Neural progenitor cell (in vitro differentiated cells): ENCODE measurements at places on chromosomes 11 and 22. TPM values are rescaled to one million over a fixed set of nuclear protein-coding genes. Genes with fewer than 3 reads are reported as not detected.

- H3K36me3 ChIP-seq: no peaks in the 10 kb centered on the region
- peaks cover 18% of the 10 kb centered on the region for H3K4me1 ChIP-seq
- H3K27ac ChIP-seq: no peak overlapping the region
- H3K27me3 ChIP-seq: no peaks in the 10 kb centered on the region
Measured at GRCh38 chr11:122743949-122744348, 88.4 kb downstream of the UBASH3B start.

DNA sequence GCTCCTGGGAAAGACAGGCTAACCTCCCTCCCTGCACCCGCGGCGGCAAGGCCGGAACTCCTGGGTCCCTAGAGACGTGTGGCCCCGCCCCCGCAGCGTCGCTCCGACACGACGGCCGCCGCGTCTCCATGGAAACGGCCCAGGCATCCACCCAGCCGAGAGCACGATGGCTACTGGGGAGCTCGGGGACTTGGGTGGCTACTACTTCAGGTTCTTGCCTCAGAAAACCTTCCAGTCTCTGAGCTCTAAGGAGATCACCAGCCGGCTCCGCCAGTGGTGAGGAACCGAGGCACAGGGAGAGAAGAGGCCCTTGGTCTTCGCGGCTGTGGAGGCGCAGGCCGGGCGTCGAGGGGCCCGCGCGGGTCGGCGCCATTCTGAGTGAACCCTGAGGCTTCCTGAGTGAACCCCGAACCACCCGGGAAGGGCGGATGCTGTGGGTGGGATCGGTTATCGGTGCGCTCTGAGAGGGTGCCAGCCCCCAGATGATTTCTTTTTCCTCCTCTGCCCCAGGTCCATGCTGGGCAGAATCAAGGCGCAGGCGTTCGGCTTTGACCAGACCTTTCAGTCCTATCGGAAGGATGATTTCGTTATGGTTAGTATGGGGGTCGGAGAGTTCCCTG is at the start of gene CFAP300:
TSS of gene CFAP300 (plus strand) at position 133 of the 620 bp plus-strand sequence. CDS start at position 167, 34 bp downstream.
- H3K27me3 ChIP-seq: peaks cover 7% of the 10 kb centered on the region
- H3K36me3 ChIP-seq: no peaks in the 10 kb centered on the region
- no peak within 1 kb of the TSS for H3K27ac ChIP-seq
- H3K4me1 ChIP-seq: no peaks in the 10 kb centered on the region

Gene MS4A4E
- total RNA-seq: not detected in 2 replicates

DNA sequence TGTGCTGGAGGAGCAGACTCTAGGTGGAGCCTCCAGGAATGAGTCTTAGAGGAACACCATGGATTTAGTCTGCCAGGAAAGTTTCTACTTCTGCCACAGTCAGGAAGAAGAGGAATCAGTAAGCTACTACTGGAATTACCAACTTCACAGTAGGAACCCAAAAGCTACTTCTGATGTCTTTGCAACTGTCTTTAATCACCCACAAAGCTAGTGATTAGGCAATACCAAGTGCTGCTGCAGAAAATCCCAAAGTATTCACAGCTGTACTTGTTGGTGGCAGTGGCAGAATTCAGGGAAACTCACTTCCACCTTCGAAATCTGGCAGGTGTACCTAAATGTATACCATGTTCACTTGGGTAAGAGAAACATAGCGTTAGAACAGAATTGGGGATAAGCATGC is 264.5 kb upstream of the SORL1-AS1 start:
- H3K36me3 ChIP-seq: no peaks in the 10 kb centered on the region
- H3K4me1 ChIP-seq: no peaks in the 10 kb centered on the region
- no peak overlapping the region for H3K27ac ChIP-seq

DNA sequence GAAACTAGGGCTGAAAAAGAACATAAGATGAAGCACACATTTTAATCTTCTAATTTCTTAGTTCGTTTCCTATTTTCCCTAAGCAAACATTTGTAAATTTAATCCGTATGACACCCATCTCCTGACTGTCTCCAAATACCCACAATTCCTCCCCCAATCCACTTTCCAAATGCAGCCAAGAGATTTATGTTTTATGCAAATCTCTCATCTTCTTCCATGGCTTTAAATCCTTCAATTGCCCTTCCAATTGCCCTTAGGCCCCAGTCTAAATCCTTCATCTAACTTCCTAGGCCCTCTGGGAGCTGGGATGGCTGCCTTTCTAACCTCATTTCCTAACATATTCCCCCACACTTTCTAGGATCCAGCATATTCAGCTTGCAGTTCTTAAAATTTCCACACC is 18.0 kb upstream of the POU2AF1 start:
- H3K27ac ChIP-seq: no peak overlapping the region
- no peaks in the 10 kb centered on the region for H3K27me3 ChIP-seq
- no peak overlapping the region for H3K4me3 ChIP-seq
- H3K36me3 ChIP-seq: no peaks in the 10 kb centered on the region

Gene FAM180B
- not detected in 2 replicates for total RNA-seq

- H3K36me3 ChIP-seq: no peaks in the 10 kb centered on the region
- no peak overlapping the region for H3K27ac ChIP-seq
- peaks cover 37% of the 10 kb centered on the region for H3K4me1 ChIP-seq
- no peak for DNase-seq
Measured at GRCh38 chr11:116718955-116719501, 53.8 kb downstream of the BUD13 start.

- no peaks in the 10 kb centered on the region for H3K4me1 ChIP-seq
- no peaks in the 10 kb centered on the region for H3K27me3 ChIP-seq
- DNase-seq: no peak
- no peak overlapping the region for H3K4me3 ChIP-seq
- peak overlapping the region; percentile 67 for H3K27ac ChIP-seq
Measured at GRCh38 chr22:45531441-45532234, 29.0 kb downstream of the FBLN1 start.

- peaks cover 1% of the 10 kb centered on the region for H3K27me3 ChIP-seq
- no peak overlapping the region for H3K4me3 ChIP-seq
- no peaks in the 10 kb centered on the region for H3K36me3 ChIP-seq
- H3K27ac ChIP-seq: no peak overlapping the region
Measured at GRCh38 chr22:42271906-42272305, 1.5 kb upstream of the TCF20 start.

DNA sequence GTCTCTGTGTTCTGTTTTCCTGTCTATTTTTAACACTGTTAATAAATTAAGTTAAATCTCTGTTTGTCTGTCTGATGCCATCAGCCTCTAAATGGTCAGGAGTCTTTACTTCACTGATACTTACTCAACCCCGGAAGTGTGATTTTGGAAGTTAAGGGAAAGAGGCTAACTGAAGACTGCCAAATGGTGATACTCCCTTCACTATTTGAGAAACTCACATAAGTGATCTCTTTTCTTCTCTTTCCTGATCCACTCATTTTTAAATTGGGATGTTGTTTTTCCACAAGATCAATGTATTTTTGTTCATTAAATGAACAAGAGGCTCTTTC is 389 bp upstream of the CASP12 start:
- H3K4me1 ChIP-seq: no peaks in the 10 kb centered on the region
- no peak for DNase-seq
- H3K36me3 ChIP-seq: no peaks in the 10 kb centered on the region
- H3K27ac ChIP-seq: no peak overlapping the region
- no peaks in the 10 kb centered on the region for H3K27me3 ChIP-seq

DNA sequence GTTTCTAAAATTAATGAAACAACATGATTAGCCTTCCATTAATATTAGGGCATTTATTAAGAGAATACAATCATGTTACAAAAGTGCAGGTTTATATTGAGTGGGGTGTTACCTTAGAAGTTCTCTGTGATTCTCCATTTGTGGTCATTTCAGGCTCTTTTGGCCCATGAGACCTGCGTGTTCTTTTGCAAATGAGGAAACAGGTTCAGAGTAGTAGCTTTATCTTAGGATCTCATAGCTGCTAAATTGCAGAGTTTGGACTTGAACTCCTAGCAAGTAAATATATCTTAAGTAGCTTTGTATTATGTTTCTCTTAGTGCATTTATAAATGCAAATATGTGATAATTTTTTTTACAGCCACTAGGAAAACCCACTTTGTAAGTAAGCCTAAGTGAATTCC is 18.3 kb downstream of the FAR1 start:
- no peaks in the 10 kb centered on the region for H3K36me3 ChIP-seq
- no peak overlapping the region for H3K27ac ChIP-seq
- DNase-seq: no peak
- no peaks in the 10 kb centered on the region for H3K27me3 ChIP-seq
- no peak overlapping the region for H3K4me3 ChIP-seq
- peaks cover 9% of the 10 kb centered on the region for H3K4me1 ChIP-seq

Gene GUCD1
- 31.0 and 62.3 TPM in 2 replicates for total RNA-seq

- no peaks in the 10 kb centered on the region for H3K36me3 ChIP-seq
- H3K27me3 ChIP-seq: no peaks in the 10 kb centered on the region
- DNase-seq: no peak
Measured at GRCh38 chr11:33179348-33179803, 18.1 kb upstream of the CSTF3 start.

Gene SORL1
- total RNA-seq: 45.6 and 46.0 TPM in 2 replicates

GRCh38 chr11:126570489-126570888 is 215.0 kb downstream of the ST3GAL4 start:
- peaks cover 10% of the 10 kb centered on the region for H3K4me1 ChIP-seq
- H3K27ac ChIP-seq: no peak overlapping the region

Gene ACRV1
- 0.47 and 0.56 TPM in 2 replicates for total RNA-seq

DNA sequence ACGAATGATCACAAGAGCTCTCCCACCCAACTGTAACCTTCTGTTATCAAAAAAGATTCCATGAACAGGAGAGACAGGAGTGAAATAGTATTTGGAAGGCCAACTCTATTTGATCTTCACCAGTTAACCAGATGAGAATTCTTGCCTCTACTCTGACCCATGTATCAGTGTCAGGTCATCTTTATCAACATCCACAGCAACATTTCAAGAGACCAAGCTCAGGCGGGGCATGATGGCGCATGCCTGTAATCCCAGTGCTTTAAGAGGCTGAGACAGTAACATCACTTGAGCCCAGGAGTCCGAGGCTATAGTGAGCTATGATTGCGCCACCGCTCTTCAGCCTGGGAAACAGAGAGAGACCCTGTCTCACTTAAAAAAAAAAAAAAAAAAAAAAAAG is 62.3 kb downstream of the GAB2 start:
- peak overlapping the region; percentile 62 for H3K27ac ChIP-seq
- DNase-seq: no peak
- no peaks in the 10 kb centered on the region for H3K27me3 ChIP-seq
- H3K36me3 ChIP-seq: no peaks in the 10 kb centered on the region

DNA sequence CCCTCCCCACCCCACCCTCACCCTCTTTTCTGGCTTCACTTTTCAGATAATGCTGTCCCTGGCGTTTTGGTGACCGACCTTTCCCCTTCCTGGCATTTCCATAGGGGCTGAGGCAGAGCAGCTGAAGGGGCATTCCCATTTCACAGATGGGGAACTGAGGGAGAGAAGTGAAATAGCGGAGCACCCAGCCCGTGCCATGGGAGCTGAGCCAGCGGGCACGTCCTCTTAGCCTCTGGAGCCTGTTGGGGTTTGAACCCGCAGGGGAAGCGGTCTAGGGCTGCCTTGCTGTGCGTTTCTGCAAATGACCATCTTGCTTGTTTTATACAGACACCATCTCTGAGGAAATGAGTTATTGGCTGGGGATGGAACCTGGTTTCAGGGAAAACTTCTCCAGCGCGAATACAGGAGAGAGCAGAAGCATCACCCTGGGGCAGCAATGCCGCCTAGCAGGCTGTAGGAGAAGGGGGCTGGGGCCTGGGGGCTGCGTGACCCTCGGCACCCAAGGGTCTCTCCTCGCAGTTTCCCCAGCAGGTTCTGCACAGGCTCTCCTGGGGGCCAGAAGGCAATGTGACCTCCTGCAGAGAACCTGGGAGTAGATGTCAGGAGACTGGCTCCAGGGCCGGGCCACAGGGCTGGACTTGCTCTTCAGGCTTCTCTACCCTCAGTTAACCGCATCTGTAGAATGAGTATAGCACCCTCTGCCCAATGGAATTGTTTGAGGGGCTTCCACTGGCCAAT is 1.5 kb downstream of the PTPRJ start:
- no peak overlapping the region for H3K27ac ChIP-seq
- peaks cover 7% of the 10 kb centered on the region for H3K27me3 ChIP-seq
- no peaks in the 10 kb centered on the region for H3K36me3 ChIP-seq
- no peak for DNase-seq

GRCh38 chr11:67213178-67213621 is 53.1 kb upstream of the GRK2 start:
- no peak overlapping the region for H3K27ac ChIP-seq
- DNase-seq: no peak
- no peaks in the 10 kb centered on the region for H3K4me1 ChIP-seq
- H3K27me3 ChIP-seq: no peaks in the 10 kb centered on the region
- no peak overlapping the region for H3K4me3 ChIP-seq
- H3K36me3 ChIP-seq: peaks cover 23% of the 10 kb centered on the region

DNA sequence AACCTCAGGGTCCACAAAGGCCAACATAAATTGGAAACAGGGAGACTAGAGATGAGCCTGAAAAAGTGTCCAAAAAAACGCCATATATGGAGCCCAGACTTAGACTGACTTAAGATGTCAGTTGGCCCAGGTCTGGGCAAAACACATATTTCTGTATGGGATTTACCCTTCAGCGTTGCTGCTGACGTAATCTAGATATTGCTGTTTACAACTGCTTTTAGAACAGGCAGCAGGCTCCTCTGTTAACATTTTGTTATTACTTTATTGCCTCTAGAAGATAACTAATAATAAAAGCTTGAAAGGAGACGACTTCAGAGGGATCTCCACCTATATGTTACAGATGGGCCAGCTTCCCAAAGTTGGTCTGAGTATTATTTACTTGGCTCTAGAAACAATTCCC is 8.7 kb downstream of the ME3 start:
- H3K4me1 ChIP-seq: peaks cover 6% of the 10 kb centered on the region
- peaks cover 4% of the 10 kb centered on the region for H3K36me3 ChIP-seq
- H3K27ac ChIP-seq: no peak overlapping the region
- no peak overlapping the region for H3K4me3 ChIP-seq

Gene TTC36
- 0.62 TPM in 1 of 2 replicates, not detected in the other for total RNA-seq

GRCh38 chr11:67374571-67375281 is 1.3 kb upstream of the CLCF1 start:
- DNase-seq: no peak
- H3K36me3 ChIP-seq: no peaks in the 10 kb centered on the region
- peaks cover 80% of the 10 kb centered on the region for H3K27me3 ChIP-seq

Gene GGTLC3
- not detected in 2 replicates for total RNA-seq

DNA sequence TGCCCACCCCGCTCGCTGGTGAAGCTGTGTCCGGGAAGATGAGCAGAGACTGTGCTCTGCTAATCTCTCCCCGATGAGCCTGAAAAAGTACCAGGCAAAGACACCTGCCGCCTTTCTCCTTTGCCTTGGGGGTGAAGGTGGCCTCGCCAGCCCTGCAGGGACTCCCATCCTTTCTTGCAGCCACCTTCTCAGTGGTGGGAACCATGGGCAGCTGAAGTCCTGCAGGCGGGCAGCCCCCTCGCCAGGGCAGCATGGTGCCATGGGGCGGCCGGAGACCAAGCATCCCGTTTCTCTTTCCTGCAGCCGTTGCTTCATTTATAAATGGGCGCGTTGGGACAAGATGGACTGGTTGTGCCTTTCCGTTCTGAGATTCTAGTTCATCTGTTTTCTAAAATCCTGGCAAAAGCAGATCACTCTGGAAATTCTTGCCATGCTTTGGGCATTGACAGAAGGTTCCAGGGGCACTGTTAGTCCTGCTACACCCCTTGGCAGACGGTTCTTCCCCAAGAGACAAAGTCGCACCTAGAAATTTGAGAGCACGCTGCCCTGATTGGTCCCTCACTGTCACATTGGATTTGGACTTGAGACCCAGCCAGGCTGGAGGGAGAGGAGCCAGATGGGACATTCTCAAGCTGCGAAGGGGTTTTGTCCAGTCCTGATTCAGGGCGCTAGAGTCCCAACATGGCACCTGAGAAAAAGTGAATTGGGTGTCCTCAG is 7.5 kb downstream of the CTTN start:
- no peaks in the 10 kb centered on the region for H3K36me3 ChIP-seq
- peaks cover 6% of the 10 kb centered on the region for H3K4me1 ChIP-seq
- H3K27ac ChIP-seq: peak overlapping the region; percentile 80
- no peak overlapping the region for H3K4me3 ChIP-seq

GRCh38 chr11:69367211-69367964 is 73.4 kb downstream of the MYEOV start:
- H3K36me3 ChIP-seq: no peaks in the 10 kb centered on the region
- no peak for DNase-seq
- no peak overlapping the region for H3K27ac ChIP-seq
- no peaks in the 10 kb centered on the region for H3K27me3 ChIP-seq
- no peaks in the 10 kb centered on the region for H3K4me1 ChIP-seq
